ENCODE measurements at places on chromosomes 1 and 21. TPM values are rescaled to one million over a fixed set of nuclear protein-coding genes. Genes with fewer than 3 reads are reported as not detected.

CLCA1 gene
- not detected for total RNA-seq

DNA sequence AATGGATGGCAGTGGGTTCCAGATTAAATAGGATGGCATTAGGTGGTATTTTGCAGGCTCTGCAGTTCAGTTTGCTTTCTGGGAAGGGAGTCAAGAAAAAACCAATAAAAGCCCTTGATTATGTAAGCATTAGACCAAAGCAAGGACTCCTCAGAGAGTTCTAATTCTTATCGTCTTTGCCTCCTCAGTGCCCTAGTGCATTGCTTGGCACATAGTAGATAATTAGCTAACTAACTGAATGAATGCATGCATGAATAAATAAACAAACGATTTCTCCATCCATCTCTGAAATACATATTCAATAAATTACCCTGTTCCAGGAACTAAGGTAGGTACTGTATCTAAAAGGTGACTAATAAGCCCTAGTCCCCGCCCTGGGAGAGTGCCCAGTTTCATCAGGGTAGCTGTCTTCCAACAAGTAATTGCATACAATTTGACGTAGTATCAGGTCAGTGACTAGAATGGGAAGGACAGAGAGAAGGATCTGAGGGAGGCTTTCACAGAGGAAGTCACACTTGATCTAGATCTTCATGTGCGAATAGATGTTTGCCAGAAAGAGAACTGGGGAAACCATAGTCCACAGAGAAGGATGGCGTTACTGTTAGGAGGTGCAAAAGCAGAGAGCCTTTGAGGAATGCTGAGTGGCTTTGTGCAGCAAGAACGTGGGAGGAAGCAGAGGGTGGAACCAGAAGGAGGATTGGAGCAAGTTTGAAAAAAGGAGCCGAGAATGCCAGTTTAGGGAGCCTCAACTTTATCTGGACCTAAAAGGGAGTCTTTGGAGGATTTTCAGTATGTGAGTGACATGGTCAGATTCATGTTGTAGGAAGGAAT lies 111.4 kb downstream of the TBX19 start:
- H3K4me3 ChIP-seq: no peak overlapping the region
- H3K4me1 ChIP-seq: peaks cover 28% of the 10 kb centered on the region
- DNase-seq: no peak
- no peak overlapping the region for H3K27ac ChIP-seq
- no peaks in the 10 kb centered on the region for H3K36me3 ChIP-seq

DNA sequence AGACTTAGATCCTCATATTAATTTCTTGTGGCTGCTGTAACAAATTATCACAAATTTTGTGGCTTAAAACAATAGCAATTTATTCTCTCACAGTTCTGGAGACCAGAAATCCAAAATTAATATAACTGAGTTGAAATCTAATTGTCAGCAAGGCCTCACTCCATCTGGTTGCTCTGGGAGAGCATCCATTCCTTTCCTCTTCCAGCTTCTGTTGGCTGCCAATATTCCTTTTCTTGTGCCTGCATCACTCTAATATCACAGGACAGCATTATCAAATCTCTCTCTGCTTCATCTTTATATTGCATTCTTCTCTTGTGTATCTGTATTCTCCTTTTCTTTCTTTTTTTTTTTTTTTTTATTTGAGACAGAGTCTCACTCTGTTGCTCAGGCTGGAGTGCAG lies 9.3 kb downstream of the SLC35A3 start:
- H3K27ac ChIP-seq: no peak overlapping the region
- H3K27me3 ChIP-seq: no peaks in the 10 kb centered on the region
- DNase-seq: no peak
- H3K4me1 ChIP-seq: no peaks in the 10 kb centered on the region
- H3K36me3 ChIP-seq: peaks cover 4% of the 10 kb centered on the region
- no peak overlapping the region for H3K4me3 ChIP-seq

GRCh38 chr1:182357913-182358312 lies 33.7 kb downstream of the GLUL start:
- no peak for DNase-seq
- no peaks in the 10 kb centered on the region for H3K36me3 ChIP-seq
- H3K27ac ChIP-seq: no peak overlapping the region

GRCh38 chr1:24656046-24656445 lies 12.9 kb downstream of the SRRM1 start:
- DNase-seq: no peak
- H3K27me3 ChIP-seq: no peaks in the 10 kb centered on the region
- H3K4me3 ChIP-seq: no peak overlapping the region
- H3K4me1 ChIP-seq: peaks cover 41% of the 10 kb centered on the region

DNA sequence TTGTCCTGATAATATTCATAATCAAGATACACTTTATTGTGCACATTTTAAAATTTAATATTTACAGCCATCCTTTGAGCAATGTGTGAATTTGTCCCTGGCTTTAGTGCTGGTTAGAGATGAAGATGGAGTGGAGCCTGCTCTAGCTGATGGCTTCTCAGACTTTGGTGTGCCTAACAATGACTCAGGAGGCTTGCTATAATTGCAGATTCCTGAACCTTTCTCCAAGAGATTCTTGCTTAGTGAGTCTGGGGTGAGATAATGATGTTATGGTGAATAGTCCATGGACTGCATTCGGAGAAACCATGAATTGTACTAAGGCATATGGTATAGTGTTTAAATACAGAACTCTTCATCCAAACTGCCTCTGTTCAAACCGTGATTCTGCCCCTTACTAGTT lies 307.1 kb downstream of the PAPPA2 start:
- no peaks in the 10 kb centered on the region for H3K27me3 ChIP-seq
- H3K36me3 ChIP-seq: no peaks in the 10 kb centered on the region
- H3K27ac ChIP-seq: no peak overlapping the region
- no peak for DNase-seq
- H3K4me1 ChIP-seq: no peaks in the 10 kb centered on the region
- H3K4me3 ChIP-seq: no peak overlapping the region

DNA sequence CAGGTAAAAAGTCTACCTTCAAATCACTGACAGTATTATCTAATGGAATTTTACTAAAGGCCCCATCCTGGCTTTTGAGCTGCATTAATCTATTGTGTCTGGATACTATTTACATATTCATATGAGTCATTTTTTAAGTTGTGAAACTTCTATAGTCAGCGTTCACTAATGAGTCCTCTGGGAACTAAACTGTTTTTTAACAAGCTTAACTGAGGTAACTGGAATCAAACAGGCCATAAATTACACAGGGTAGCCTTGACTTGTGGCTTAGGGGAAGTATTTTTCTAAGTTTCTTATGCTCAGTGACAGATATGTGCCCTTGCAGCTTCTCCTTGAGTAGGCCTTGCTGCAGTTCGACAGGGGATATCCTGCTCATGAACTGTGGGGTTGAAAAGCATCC lies 68.8 kb downstream of the JMJD4 start:
- H3K36me3 ChIP-seq: no peaks in the 10 kb centered on the region
- no peak for DNase-seq
- H3K4me3 ChIP-seq: no peak overlapping the region
- no peak overlapping the region for H3K27ac ChIP-seq
- H3K4me1 ChIP-seq: no peaks in the 10 kb centered on the region
- no peaks in the 10 kb centered on the region for H3K27me3 ChIP-seq

GRCh38 chr1:108560189-108560873 lies 431 bp downstream of the EEIG2 start:
- DNase-seq: peak; percentile 10
- H3K27ac ChIP-seq: peak overlapping the region; percentile 83
- H3K36me3 ChIP-seq: no peaks in the 10 kb centered on the region
- H3K4me1 ChIP-seq: peaks cover 31% of the 10 kb centered on the region

MFSD2A gene
- total RNA-seq: 56.2 TPM

SERPINC1 gene
- not detected for total RNA-seq

NOS1AP gene
- total RNA-seq: not detected

KRTAP20-2 gene
- not detected for total RNA-seq

DNA sequence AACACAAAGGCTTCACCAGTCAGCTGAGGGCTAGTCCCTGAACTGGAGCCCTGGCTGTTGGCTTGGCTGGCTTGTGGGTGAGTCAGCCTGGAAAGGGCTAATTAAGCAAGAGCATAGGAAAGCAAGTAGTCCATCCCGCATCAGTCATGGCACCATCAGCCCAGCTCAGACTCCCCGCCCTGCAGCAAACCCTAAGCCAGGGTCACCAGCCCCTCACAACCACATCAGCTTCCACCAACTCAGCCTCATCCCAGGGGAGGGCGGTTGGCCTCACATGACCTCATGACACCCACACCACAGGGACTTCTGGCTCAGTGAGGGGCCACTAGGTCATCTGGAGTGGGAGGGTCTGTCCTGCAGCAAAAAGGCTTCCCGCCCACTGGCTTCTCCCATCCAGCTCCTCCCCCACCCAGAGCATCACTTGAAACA lies 7.0 kb upstream of the SPATC1L start:
- no peak for DNase-seq
- no peak overlapping the region for H3K27ac ChIP-seq
- no peaks in the 10 kb centered on the region for H3K27me3 ChIP-seq
- peaks cover 14% of the 10 kb centered on the region for H3K36me3 ChIP-seq
- no peaks in the 10 kb centered on the region for H3K4me1 ChIP-seq

HENMT1 gene
- 17.9 TPM for total RNA-seq

DNA sequence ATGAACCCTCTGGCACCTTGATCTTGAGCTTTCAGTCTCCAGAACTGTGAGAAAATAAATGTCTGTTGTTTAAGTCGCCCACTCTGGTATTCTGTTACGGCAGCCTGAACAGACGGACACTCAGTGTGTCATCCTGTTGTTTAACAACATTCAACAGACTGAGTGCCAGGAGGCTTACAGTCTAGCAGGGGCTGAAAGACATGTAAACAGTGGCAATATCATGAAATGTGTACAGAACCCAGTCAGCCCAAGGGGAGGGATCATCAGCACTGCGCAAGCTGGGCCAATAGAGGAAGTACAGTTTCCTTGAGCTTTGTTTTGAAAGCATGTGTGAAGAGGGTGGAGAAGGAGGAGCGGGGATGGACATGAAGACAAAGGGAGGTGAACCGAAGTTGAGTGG lies 13.6 kb downstream of the DIP2A start:
- H3K27me3 ChIP-seq: no peaks in the 10 kb centered on the region
- peaks cover 16% of the 10 kb centered on the region for H3K36me3 ChIP-seq
- H3K4me3 ChIP-seq: no peak overlapping the region

- no peak for DNase-seq
- H3K4me3 ChIP-seq: no peak overlapping the region
- H3K27me3 ChIP-seq: peaks cover 2% of the 10 kb centered on the region
- H3K36me3 ChIP-seq: peaks cover 1% of the 10 kb centered on the region
- H3K4me1 ChIP-seq: peaks cover 9% of the 10 kb centered on the region
- no peak overlapping the region for H3K27ac ChIP-seq
Measured at GRCh38 chr1:221045842-221046831, 166.9 kb downstream of the HLX start.

- H3K27me3 ChIP-seq: no peaks in the 10 kb centered on the region
- H3K4me1 ChIP-seq: peaks cover 29% of the 10 kb centered on the region
- no peak overlapping the region for H3K27ac ChIP-seq
- H3K36me3 ChIP-seq: peaks cover 7% of the 10 kb centered on the region
Measured at GRCh38 chr1:214312530-214313051, 31.6 kb downstream of the SMYD2 start.

ERRFI1 gene
- 3.2 TPM for total RNA-seq

SEMA4A gene
- total RNA-seq: 9.0 TPM

DNA sequence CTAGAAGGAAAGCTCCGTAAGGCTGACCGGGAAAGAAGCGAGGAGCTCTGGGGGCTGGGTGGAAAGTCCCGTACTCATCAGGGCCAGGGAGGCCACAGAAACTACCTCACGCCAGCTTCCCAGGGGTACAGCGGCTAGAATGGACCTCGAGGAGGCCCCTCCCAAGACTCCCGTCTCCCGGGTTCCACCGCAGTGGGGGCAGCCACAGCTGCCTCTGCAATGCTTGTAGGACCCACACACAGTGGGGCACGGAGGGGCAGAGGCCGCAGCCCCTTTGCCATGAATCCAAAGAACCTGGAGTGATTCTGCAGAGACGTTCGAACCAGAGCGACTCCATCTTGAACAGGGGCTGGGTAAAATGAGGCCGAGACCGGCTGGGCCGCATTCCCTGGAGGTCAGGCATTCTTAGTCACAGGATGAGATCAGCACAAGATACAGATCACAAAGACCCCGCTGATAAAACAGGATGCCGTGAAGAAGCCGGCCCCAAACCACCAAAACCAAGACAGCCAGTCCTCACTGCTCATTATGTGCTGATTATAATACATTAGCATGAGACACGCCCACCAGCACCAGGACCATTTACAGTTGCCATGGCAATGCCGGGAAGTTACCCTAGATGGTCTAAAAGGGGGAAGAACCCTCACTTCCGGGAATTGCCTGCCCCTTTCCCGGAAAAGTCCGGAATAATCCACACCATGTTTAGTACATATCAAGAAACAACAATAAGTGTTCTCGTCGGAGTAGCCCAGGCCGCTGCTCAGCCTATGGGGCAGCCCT lies 1.6 kb upstream of the ANKRD65 start:
- no peak for DNase-seq
- peaks cover 8% of the 10 kb centered on the region for H3K4me1 ChIP-seq
- H3K27me3 ChIP-seq: peaks cover 10% of the 10 kb centered on the region
- H3K27ac ChIP-seq: no peak overlapping the region

DNA sequence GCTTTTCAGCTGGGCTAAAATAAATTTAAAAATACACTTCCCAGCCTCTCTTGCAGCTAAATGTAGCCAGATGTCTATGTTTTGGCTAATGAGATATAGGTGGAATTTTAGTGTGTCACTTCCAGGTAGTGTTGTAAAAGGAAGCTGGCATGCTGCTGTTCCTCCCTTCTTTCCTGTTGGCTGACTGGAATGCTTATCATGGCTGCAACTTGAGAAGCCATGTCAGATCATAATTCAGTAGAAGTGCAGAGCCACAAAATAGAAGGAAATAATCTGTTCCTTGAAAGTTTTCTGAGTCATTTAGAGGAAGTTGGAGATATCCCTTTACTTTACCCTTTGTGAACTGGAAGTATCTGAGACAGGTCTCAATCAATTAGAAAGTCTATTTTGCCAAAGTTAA lies 10.9 kb upstream of the RBM15 start:
- no peak overlapping the region for H3K27ac ChIP-seq
- peaks cover 3% of the 10 kb centered on the region for H3K27me3 ChIP-seq
- no peaks in the 10 kb centered on the region for H3K4me1 ChIP-seq
- DNase-seq: no peak
- H3K36me3 ChIP-seq: no peaks in the 10 kb centered on the region

GRCh38 chr1:70288166-70288565 lies 66.4 kb downstream of the ANKRD13C start:
- H3K4me1 ChIP-seq: no peaks in the 10 kb centered on the region
- H3K27me3 ChIP-seq: no peaks in the 10 kb centered on the region
- peaks cover 15% of the 10 kb centered on the region for H3K36me3 ChIP-seq

RIMKLA gene
- total RNA-seq: 4.8 TPM

S100A14 gene
- total RNA-seq: 0.16 TPM
